CD4-positive, alpha-beta memory T cell (primary cell): ENCODE measurements at places on chromosomes 12 and 14.

- DNase-seq = no peak
These were observed 14.2 kb downstream of the NOXRED1 start for GRCh38 chr14:77409131-77409533.

DNA sequence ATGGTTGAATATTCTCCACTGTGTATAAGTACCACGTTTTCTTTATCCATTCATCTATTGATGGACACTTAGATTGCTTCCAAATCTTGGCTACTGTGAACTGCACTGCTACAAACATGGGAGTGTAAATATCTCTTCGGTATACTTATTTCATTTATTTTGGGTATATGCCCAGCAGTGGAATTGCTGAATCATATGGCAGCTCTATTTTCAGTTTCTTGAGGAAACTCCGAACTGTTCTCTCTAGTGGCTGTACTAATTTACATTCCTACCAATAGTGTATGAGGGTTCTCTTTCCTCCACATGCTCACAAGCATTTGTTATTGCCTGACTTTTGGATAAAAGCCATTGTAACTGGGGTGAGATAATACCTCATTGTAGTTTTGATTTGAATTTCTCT lies 623.1 kb upstream of the LRFN5 start:
- DNase-seq = no peak

DNA sequence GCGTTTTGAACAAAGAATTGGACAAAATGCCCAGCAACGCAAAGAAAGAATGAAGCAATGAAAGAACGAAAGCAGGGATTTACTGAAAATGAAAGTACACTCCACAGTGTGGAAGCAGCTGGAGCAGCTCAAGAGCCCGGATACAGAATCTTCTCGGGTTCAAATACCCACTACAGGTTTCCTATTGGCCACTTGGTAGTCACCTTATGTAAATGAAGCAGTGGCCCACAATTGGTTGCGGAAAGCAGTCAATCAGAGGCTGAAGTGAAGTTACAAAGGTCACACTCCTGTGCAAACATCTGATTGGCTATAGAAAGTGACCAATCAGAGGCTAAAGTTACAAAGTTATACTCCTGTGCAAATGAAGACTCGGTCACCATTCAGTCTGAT lies 15.0 kb upstream of the PPP1R13B start:
- DNase-seq = no peak

DNA sequence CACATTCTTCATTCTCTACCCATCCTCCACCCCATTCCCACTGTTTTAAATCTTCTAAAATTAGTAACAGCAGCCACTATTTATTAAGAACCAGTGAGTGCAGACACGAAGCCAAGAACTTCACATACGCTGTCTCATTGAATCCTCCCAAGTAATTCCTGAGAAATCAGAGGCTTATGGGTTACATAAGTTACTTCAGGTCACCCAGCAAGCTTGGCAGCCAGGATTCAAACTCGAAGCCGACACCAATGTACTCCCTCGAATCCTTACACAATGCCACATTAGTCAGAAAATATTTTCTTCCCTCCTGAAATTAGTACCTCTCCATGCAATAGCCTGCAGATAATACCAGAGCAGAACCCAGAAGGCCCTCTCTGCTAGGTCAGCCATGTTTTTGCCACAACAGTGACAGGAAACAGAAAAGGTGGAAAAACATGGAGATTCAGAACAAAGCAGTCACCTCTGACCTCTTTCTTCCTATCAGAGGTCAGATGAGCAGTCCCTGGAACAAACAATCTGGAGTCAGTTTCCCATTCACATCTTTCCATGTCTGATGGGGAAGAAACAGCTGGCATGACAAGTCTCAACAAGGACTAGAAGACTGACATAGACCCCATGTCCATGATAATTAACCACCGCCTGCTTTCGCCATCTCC lies 16.4 kb downstream of the NID2 start:
- DNase-seq = no peak

- no peak for DNase-seq
These were observed 243.2 kb downstream of the CACNA1C start for GRCh38 chr12:2295941-2296461.

GRCh38 chr12:23895792-23896218 lies 53.7 kb downstream of the SOX5 start:
- DNase-seq = no peak

DNA sequence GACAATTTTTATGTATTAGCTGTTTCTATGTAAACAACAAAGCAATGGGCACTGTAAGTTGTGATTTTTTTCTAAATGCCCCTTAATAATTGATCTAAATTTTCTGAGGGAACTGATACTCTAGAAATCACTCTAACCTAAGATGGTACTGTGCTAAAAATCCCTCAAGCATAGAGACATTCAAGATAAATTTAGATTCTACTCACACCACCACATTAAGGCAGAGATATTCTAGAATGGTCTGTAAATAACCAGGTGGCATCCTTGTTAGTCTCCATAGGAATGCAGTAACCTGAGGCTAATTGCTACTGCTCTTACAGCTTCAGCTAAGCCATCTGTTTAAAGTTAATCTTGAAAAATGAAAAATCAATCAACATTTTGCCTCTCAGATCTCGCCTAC lies 87.3 kb downstream of the SLC41A2 start:
- DNase-seq = no peak

DNA sequence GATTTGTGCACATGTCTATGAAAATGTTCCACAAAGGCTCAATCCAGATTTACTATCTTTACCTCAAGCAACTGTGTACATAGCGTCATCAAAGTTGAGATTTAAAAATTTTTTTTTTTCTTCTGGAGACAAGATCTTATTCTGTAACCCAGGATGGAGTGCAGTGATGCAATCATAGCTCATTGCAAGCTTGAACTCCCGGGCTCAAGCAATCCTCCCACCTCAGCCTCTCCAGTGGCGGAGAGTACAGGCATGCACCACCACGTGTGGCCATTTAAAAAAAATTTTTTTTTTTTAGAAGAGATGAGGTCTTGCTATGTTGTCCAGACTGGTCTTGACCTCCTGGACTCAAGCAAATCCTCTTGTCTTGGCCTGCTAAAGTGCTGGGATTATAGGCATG lies 2.3 kb downstream of the COCH start:
- no peak for DNase-seq

DNA sequence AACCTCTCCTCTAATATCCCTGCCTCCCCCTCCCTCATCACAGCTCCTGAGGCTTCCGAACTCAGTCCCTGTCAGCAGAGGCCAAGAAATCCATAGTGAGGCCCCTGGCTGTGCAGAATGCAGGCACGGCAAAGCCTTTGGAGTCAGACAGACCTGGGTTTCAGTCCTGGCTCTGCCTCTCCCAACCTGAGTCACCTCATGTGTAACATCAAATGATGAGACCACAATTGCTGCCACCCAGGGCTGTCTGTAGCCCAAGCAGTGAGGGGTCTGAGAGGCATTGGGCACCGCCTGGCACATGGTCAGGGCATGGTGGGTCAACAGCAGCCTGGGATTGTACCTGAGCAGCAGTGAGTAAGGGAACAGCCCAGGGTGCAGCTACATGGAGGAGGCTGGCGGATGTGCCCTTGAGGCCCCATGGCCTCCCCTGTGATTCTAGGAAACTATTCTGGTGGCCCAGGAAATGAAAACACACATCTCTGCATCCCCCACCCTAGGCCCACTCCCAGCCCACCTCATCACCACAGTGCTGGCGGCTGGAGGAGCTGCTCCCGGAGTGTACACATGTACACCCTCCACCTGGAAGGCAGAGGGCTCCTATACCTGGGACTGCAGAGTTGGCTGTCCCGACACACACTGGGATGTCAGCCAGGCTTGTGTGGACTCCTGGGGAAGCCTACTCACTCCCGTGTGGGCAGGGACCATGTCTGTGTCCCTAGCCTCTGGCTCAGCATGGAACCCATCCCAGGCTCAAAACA lies 7.7 kb downstream of the ANKRD33 start:
- no peak for DNase-seq

- peak; percentile 20 for DNase-seq
These were observed 28.7 kb downstream of the CLIP1 start for GRCh38 chr12:122393817-122394216.

GRCh38 chr12:46230306-46230705 lies 38.5 kb downstream of the SLC38A1 start:
- DNase-seq = no peak

- DNase-seq = no peak
These were observed 203.4 kb upstream of the FOXN3 start for GRCh38 chr14:89620436-89620835.

DNA sequence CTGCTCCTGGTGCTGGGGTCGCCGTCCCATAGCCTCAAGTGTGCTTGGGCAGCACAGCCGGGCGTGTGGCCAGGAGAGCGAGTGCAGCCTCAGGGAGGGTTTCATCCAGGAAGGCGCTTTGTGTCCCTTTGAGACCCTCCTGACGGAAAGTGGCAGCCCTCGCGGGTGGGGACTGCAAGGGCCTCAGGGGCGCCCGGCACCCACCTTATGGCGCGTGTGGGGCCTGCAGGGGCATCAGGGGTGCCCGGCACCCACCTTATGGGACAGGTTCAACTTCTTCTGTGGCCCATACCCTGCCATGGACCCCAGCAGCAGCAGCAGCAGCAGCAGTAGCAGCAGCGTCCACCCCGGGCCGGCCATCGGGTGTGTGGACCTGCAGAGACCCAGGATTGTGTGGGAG lies 4.5 kb downstream of the LRCOL1 start:
- no peak for DNase-seq

DNA sequence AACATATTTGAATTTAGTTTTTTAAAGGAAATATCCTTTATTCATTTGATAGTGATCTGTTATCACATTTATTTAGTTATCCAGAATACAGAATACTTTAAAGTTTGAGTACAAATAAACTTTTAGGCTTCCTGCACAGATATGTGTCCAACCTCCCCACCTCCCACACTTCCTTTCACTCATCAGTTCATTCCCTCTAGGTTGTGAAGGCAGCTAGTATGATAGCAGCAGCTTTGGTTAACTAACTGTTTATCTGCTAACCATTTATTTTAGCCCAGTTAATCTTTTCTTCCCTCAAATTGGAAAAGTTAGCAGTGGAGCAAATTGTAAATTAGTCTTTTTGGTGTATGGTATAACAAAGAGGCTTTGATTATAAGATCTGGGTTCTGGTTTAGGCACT lies 35.7 kb downstream of the CNOT2 start:
- no peak for DNase-seq

- no peak for DNase-seq
These were observed 38.9 kb downstream of the TPCN1 start for GRCh38 chr12:113260127-113260526.

- DNase-seq = no peak
These were observed 96.5 kb downstream of the BCAT1 start for GRCh38 chr12:24852420-24852819.

DNA sequence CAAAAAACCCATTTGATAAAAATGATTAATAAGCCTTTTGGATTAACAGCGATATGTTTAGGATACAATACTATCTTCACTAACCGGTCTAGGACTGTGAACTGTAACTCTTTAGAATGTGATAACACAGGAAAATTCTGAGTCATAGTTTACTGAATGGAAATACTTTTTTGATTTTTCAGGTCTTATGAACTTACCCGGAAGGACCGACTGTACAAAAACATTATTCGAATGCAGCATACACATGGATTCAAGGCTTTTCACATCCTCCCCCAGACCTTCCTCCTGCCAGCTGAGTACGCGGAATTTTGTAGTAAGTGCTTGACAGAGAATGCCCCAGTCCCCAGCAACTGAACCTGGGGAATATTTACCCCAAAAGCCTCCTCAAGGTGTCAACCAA lies 29.0 kb downstream of the TTLL5 start:
- no peak for DNase-seq

DNA sequence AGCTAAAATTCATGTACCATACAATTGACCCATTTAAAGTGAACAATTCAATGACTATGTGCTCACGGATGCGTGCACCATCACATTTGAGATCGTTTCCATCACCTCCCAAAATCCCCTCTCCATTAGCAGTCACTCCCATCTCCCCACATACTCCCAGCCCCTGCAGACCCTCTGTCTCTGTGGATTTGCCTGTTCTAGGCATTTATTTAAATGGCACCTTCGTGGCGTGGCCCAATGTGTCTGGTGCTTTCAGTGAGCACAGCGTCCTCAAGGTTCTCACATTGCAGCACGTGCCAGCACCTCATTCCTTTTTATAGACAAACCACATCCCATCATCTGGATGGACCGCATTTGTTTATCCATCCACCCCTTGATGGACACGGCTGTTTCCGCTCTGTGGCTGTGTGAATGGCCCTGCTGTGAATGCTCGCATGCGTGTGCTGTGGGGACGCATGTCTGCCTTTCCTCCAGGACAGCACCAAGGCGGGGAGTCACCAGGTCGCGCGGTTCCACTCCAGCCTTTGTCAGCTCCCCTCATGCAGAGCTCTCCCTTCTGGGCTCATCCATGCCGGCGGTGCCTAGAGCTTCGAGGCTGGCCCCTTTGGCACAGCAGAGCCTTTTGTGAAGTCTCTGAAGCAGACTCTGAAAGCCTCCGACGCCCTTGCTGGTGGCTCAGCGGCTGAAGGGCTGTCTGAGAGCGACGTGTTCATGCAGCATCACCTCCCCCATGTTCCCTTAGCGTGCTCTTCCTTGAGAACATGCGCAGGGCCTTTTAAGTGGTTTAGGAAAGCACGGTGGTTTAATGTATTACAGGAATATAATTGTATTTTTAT lies 184.4 kb downstream of the KIF26A start:
- no peak for DNase-seq
